Cardiac fibroblast (primary cell): ENCODE measurements at places on chromosomes 11 and 22.
A peak's percentile ranks its signal among the peaks of the same experiment; 100 is the strongest.

- DNase-seq, result no peak
Observed at GRCh38 chr11:22065472-22065871, 127.4 kb upstream of the ANO5 start.

- no peak for DNase-seq
Observed at GRCh38 chr11:79069504-79069903, 371.3 kb downstream of the TENM4 start.

GRCh38 chr11:36362902-36363301 is 66.8 kb downstream of the PRR5L start:
- DNase-seq, result peak; percentile 49

GRCh38 chr22:47168900-47169800 is 406.7 kb downstream of the TBC1D22A start:
- DNase-seq, result no peak

DNA sequence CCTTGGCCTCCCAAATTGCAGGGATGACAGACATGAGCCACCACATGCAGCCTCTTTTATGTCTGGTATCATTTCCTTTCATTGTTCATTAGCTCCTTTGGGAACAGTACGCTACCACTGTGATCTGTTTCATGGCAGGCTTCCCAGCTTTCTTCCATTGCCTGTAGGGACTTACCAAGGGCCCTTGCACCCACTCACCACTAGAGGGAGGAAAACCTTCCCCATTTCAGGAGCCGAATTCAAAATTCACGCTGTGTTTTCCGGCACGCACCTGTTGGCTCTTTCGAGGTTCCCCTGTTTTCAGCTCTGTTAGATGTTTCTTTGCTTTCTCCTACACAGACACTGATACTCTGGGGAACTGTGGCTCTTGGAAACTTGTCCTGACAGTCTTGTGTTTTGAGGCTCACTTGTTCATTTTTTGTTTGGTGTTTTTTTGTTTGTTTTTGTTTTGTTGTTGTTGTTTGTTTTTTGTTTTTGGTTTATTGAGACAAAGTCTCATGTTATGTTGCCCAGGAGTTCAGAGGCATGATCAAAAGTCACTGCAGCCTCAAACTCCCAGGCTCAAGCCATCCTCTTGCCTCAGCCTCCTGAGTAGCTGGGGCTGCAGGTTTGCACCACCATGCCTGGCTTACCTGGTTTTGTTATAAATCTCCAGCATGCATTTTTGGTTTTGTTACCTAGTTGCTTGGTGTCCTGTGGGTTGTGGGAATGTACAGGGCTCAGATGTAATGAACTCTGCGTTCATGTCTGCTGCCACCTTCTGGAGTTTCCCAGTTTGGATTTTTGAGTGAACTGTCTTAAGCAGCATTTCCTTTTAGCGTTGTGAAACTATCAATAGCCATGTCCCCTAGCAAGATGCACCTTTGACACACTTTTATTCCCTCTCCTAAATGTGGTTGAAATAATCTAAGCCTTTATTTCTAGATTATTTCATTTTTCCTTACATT is 2.3 kb downstream of the KRTAP5-11 start:
- peak; percentile 92 for DNase-seq

- DNase-seq, result peak; percentile 71
Observed at GRCh38 chr22:25048659-25049647, 96.4 kb downstream of the KIAA1671 start.

GRCh38 chr11:111871693-111872161 is 346 bp upstream of the ALG9 start:
- DNase-seq, result no peak

DNA sequence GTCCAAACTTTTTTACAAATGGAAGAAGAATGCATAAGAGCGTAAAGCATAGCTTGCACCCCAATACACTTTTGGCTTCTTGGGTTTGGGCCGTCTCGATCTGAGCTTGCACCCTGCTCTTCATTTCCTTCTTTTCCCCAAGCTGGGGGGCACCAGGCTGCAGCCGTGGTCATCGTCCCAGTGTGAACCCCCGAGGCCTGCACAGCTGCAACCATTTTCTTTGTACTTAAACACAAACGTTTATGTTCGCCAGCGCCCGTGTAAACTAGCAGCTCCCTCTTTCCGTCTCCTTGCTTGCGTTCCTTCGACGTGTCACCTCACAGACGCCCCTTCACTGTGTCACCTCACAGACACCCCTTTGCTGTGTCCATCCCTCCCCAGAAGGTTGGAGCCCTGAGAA is 10.1 kb downstream of the KRTAP5-5 start:
- no peak for DNase-seq

DNA sequence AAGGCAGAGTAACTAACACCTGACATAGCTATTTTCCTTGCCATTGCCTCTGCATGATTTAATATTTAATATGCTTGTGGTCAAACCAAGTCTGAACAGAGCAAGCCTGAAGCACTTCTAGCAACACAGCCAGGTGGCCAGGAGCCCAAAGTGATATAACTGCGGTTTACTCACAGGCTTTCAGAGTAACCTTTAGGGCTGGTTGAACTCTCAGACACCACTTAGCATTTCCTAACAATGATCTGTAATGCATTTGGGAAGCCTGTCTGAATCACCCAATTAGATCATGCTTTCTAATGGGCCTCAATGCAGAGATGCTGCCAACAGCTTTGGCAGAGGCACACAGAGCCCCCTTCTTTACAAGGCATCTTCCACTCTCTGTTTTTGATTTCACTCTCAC is 96.1 kb downstream of the FDX1 start:
- peak; percentile 72 for DNase-seq

GRCh38 chr11:46240861-46241260 is 36.6 kb upstream of the CREB3L1 start:
- DNase-seq, result no peak

DNA sequence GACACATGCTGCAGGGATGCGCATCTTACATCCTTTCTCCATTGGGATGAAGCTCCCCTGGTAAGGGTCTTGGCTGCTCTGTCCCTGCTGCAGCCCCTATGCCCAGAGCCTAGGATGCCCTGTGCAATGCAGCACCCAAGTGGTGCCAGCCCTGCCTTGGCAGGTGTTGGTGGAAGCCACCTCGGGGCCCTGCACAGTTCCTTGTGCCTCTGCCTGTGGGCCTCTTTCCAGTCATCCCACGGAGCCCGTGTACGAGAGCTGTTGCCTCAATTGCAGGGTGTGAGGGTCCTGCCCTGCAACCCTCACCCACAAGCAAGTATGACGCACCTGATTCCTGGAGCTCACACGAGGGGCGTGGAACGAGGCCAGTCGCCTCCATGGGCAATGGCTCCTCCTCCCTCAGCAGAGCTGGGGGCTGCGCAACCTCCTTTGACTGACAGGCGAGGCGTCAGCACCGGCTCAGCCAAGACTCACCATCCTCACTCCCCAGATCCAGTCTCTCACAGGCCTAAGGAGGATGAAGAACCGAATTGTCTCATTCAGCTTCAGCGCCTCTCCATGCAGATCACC is 719.6 kb downstream of the BRD1 start:
- DNase-seq, result no peak

- DNase-seq, result no peak
Observed at GRCh38 chr22:41152902-41153301, 52.2 kb upstream of the L3MBTL2 start.

DNA sequence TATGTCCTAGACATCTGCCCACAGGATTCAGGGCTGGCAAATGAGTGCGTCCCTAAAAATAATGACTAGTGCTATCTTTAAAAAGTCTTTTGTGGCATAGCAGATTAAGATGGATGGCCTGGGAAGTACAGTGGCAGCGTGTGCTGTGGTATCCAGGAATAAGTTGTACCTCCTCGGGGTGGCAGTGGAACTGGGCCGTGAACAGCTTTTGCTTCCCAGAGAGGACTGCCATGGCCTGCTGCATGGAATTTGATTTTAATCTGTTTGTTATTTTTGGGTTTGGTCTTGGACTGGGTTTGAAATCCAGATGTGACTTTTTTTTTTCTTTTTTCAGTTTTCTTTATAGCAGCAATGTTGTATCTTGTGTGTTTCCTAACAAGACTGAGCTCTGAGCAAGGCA is 71.3 kb upstream of the PARVG start:
- DNase-seq, result no peak

GRCh38 chr22:43310798-43311197 is 32.4 kb downstream of the SCUBE1 start:
- DNase-seq, result no peak
